ENCODE measurements at places on chromosomes 2 and 18.
A peak's percentile ranks its signal among the peaks of the same experiment; 100 is the strongest.

DNA sequence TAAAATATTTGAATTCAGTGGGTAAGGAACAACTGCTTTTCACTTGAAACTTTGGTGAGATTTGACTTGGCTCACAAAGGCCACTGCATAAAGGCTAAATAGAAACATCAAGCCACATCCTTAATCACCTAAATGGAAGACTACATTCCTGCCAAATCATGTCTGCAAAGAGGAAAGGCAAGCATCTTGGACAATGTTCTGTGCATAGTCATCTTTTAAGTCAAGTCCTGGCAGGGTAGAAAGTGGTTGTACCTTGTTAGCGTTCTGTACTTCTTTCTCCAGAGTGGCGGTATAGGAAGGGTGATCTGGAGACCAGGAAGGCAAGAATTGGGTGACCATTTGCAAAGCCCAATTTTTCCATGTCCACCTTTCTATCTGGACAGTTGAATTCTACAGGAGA lies 121.4 kb upstream of the SLC14A2 start:
- DNase-seq: no peak

DNA sequence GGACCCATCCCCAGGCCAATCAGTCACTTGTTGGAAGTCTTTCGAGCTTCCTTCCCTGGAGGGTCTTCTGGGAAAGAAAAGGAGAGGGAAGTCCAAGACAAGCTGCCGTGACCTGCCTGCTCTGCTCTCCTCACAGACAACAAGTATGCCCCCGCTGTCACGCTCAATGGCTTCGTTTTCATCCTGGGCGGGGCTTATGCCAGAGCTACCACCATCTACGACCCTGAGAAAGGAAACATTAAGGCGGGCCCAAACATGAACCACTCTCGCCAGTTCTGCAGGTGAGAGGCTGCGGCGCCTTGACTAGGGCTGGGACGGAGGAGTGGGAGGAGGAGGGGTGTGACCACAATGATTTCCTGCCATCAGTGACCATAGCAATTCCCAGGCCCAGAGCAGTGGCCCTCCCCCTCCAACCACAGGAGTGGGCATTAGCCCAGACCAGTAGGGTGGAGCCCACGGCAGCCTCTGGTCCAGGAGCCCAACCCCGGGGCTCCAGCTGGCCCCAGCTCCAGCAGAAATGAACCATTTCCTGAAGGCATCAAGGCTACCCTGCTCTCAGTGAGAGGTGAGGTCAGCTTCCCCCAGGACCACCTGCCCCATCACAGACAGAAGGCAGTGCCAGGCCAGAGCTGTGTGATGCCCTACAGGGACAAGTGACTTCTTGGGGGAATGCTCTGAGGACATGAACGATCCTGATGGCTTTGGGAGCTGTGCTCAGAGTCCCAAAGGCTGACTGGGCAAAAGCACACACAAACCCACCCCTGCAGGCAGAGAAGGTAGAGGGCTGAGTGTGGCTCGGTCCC lies 223.1 kb downstream of the ATAD2B start:
- no peak for DNase-seq

DNA sequence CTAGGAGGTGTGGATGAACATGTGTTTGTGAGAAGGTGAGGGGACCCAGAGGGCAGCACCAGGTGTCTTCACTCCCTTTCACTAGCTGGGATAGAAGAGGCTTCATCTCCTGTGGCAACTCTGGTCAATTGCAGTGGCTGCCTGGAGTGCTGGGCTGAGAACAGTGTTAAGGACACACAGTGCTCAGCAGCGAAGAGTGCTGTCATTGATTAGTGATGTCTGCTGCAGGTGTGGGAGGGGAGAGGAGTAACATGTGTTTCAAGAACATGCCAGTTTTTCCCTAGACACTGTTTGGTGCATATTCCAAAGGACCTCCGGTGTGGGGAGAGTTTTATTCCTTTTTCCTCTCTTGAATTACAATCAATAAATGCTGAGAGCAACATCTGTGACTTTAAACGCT lies 95.9 kb upstream of the CXCR4 start:
- DNase-seq: no peak

DNA sequence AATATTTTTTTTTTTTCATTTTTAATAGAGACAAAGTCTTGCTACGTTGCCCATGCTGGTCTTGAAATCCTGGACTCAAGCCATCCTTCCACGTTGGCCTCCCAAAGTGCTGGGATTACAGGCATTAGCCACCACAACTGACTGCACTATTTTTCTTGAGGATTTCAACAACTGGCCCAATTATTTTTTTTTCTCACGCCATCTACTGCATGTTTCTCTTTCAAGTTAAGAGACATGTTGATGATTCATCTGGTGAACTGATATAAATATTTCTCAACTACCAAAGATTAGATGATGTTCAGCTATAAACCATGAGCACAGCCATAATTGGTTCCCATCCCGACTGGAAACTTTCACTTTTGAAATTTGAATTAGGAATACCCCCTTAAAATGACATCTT lies 688.4 kb upstream of the SYT4 start:
- DNase-seq: no peak

DNA sequence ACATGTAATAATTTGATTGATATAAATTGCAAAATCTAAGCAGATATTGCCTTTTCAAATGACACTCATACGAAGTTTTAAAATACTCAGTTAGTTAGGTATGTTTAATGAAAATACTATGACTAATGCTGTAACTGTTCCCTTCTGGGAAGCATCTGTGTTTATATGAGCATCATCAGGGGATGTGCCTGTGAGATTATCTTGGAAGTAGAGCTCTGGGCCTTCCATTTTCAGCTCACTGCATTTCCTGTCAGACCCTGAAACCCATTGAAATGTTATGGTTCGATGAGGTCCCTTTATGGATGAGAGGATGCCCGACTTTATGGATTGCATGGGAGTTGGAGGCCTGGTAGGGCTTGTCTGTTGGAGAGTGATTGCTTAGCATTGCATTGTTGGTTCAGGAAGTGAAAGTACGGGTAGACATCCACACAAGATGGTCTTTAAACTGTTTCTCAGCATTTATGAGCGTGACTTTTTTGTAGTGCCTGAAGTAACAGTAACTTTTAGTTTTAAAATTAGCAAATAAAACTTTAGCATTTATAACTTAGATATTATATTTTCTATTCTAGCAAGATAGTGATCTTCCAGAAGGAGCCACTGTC lies 28.7 kb downstream of the ELP2 start:
- DNase-seq: no peak

DNA sequence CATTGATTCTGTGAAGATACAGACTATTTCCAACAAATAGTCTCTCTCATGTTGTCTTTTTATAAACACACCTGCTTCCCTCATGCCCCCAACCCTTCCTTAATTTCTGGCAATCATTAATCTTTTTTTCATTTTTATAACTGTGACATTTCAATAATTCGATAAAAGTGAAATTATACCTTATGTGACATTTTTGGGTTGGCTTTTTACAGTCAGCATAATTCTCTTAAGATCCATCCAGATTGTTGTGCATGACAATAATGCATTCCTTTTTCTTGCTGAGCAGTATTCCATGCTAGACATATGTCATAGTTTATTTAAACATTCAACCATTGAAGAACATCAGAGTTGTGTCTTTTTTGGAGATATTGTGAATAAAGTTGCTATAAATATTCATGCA lies 541.8 kb upstream of the VRK2 start:
- DNase-seq: no peak

- DNase-seq: no peak
Measured at GRCh38 chr2:235485362-235485761, 8.5 kb upstream of the AGAP1 start.

- no peak for DNase-seq
Measured at GRCh38 chr2:145018502-145018901, 498.6 kb upstream of the ZEB2 start.

GRCh38 chr2:6159606-6160005 lies 467.4 kb downstream of the SOX11 start:
- no peak for DNase-seq

DNA sequence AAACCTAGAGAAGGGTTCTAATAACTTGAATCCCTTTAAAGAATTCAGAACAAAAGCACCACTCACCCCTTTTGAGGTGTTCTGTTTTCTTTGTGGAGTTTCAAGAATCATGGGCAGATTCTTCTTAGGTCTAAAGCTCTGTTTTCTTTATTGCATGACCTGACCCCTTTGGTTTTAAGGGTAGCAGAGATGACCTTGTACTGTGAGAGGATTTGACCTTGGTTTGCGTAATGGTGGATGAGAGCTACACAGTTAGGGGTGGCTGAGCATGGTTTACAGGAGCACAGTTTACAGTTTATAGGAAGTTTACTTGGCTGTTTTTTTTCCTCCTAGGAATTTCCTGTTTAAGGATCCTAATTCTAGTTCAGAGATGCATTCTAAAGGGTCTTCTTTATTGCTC lies 1095.6 kb upstream of the NRXN1 start:
- DNase-seq: no peak

DNA sequence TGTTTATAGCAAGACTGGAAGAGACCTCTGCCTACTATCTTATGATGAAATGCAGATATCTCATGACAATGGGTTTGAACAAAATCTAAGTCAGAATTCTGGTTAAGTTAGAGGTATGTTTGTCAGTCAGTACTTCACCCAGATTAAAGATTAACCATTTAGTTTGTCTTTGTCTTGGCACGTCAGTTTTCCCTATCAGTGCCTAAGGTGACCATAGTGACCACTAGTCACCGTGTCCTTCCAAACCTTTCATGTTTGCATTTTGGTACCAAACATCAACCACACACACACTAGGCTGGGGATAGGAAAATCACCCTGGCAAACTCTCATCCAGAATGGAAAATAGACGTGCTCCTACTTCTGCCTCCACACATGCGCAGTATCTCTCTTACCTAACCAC lies 248.9 kb downstream of the PIEZO2 start:
- no peak for DNase-seq

- no peak for DNase-seq
Measured at GRCh38 chr2:169324581-169325260, 37.6 kb downstream of the LRP2 start.

DNA sequence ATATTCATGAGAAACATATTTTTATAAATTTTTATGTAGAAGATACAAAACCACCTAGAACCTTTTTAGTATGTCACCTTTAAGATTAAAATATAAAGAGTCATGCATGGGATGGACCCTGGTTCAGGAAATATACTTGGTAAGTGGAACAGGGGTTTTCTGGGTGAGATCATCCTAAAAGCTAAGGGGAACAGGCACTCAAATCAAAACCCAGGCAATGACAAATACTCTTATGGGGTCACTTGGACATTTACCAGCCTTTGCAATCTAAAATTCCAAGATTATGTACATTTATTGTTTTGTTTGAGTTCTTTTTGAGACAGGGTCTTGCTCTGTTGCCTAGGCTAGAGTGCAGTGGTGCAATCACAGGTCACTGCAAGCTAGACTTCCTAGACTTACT lies 65.8 kb downstream of the SGPP2 start:
- DNase-seq: no peak

DNA sequence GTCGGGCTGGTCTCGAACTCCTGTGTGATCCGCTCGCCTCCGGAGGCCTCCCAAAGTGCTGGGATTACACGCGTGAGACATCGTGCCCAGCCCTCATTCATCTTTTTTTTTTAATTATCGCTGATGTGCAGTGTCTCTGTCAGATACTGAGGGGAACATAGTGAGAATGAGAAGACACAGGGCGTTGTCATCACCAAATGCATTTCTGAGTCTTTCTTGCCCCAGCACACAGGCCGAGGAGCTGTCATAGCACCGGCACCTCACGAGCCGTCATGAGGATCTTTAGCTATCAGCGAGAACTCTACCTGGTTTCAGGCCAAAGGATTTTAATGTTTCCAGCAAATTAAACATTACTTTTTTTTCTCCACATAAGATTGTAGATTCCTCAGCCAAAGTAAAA lies 548.0 kb upstream of the SOX11 start:
- DNase-seq: no peak

- DNase-seq: no peak
Measured at GRCh38 chr18:79318142-79318673, 77.5 kb upstream of the NFATC1 start.

- DNase-seq: no peak
Measured at GRCh38 chr2:1650085-1650872, 94.0 kb downstream of the PXDN start.

DNA sequence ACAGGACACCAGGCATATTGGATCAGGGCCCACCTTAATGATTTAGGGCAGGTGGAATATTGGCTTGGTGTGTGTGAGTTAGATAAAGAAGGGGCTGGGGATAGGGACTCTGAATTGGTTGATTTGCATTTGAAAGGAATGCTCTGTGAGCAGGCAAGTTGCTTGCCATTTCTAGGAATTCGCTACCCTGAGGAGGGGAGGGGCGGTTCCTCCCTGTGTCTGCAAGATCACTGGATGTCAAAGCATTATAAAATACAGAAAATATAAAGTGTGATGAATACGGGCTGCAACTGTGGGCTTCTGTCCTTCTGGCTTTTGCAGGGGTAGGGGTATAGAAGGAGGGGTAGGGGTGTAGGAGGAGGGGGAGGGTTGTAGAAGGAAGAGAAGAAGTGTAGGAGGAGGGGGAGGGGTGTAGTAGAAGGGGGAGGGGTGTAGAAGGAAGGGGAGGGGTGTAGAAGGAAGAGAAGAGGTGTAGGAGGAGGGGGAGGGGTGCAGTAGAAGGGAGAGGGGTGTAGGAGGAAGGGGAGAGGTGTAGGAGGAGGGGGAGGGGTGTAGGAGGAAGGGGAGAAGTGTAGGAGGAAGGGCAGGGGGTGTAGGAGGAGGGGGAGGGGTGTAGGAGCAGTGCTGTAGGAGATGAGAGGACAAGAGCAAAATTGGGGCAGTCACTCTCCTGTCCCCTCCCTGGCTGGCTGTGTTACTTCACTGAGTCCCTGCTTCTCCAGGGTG lies 238.0 kb upstream of the COPS8 start:
- DNase-seq: no peak

GRCh38 chr2:219119422-219120043 lies 41.1 kb downstream of the NHEJ1 start:
- peak; percentile 62 for DNase-seq

GRCh38 chr2:72744049-72744448 lies 81.8 kb downstream of the EXOC6B start:
- no peak for DNase-seq

GRCh38 chr2:157898591-157898996 lies 22.5 kb upstream of the ACVR1 start:
- peak; percentile 48 for DNase-seq

DNA sequence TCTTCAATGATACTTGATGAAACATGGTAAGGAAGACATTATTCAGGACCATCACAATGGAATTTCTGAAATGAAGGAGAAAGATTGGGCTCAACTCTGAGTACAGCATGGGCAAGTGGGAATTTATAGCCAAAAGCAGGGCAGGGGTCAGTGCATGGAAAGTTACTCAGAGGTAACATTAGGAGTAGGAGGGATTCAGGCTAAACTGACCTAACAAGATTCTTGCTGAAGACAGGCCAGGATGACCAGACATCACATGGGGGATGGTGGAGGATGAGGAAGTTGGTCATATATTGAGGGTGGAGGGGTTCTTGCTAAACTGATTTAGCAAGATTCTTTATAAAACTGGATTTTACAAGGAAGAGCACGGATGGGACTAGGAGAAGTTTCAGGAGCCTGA lies 489.8 kb downstream of the ADCYAP1 start:
- DNase-seq: no peak
